ENCODE measurements at places on chromosomes 6 and 20.

GRCh38 chr6:118650582-118651281, 659 bp downstream of the CEP85L start:
- peak; percentile 66 for DNase-seq

- DNase-seq, result no peak
Observed at GRCh38 chr20:1943275-1944002, 48.2 kb downstream of the SIRPA start.

DNA sequence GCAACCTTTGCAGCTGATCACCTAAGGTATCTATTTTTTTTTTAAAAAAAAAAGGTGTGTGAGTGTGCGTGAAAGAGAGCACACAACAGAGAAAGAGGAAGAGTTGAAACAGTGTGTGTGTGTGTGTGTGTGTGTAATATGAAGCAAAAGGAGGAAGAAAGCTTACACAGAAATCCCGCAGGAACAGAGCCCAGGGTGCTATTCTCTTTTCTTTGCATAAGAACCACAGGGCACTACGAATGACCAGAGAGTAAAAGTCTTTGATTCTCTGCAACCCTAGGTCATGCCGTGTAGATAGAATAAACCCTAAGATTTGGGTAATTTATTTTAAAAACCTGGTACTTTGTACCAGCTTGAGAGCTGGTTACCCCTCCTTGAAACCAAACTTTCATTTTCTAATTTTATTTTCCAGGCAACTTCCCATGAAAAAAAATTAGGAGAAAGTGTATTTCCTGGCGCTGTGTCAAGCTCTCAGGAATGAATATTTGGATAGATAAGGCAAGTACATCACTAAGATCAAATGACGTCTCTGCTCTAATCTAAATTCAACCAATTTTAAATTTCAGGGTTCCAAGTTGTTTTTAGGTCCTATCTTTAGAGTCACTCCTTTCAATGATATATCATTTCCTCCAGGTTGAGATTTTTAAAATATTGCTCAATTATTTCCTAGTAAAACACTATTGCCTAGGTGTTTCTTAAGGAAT, 47.9 kb upstream of the ID4 start:
- DNase-seq, result no peak

GRCh38 chr6:88134575-88134974, 31.6 kb downstream of the CNR1 start:
- no peak for DNase-seq

DNA sequence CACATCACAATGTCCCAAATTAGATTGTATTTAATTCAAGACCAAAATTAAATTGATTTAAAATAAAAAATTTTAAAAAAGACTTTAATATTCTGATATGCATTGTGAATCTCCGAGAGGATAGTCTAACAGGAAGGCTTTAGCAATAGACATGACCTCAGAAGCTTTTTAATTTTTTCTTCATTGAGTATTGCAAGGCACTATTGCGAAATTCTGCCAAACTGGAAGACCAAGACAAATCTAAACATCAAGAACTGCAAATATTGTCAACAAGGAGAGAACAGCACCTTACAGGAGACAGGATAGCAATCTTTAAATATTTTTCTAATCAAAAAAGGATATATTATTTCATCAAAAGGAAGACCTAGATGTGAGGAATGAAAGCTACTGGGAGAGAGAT, 56.9 kb downstream of the BMP5 start:
- no peak for DNase-seq

- DNase-seq, result no peak
Observed at GRCh38 chr6:40900791-40901190, 138.2 kb downstream of the UNC5CL start.

DNA sequence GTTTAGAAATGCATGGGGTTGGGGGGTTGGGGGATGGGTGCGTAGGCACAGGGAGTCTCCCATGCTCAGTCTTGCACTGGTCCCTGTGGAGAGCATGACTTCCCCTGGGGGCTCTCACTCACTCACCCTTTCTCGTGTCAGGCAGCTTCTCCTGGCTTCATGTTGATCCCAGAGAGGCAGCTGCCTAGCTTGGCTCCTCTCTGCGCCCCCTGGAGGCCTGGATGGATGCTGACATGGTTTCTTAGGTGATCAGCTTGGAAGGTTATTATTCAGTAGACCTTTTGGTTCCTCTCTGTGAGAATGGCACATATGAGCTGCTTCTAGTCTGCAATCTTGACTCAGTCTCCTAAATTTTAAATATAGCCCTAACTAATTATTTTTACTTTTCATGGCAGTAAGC, 109.3 kb upstream of the FAM83B start:
- DNase-seq, result peak; percentile 52

DNA sequence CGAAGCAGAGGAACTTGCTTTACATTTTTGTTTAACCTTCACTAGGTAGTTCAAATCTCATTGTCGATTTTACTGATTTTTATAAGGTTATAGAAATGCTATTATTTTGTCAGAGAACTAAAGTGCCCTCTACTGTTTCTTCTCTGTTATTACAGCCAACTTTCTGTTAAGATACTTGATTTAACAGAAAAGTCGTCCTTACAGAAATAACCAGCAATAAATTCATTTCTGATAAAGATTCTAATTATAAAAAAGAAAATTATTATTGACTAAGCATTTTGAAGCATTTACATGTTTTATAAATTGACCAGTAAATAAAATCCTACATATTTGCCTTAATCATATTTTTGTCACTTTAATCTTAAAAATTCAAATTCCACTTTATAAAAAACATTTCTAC, 60.8 kb downstream of the OGFRL1 start:
- DNase-seq, result peak; percentile 52

- DNase-seq, result no peak
Observed at GRCh38 chr6:151071295-151071694, 168.5 kb upstream of the AKAP12 start.

DNA sequence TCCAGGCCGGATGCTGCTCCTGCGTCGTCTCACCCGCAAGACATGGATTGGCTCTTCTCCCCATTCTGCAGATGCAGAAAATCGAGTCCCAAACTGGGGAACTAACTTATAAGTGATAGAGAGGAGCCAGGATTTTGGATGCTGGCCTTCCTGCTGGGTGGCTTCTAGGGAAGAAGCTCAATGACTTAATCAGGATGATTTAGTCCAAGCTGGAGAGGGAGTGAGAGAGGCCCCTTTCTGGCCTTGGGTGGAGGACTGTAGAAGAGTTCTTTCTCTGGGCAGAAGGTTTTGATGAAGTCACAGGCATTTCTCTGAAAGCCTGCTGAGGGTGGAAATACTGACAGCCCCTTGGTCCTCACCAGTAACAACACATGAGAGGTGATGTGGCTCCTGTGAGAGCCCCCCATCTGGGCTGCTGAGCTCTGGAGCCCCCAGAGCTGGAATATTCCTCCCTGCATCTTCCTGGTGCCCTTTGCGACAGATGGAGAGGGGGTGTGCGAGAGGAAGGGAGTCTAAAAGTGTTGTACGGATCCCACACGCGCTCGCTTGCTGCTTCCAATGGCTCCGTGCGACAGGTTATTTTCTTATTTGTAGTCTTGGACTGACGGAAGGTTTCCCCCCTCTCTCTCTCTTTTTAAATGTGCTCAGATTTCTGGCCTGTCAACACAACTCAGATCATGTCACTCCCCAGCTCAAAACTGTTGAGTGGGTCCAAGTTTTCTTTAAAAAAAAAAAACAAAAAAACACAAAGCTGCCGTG, 3.5 kb downstream of the SIRPA start:
- DNase-seq, result no peak
